ENCODE measurements at places on chromosomes 4 and X.

DNA sequence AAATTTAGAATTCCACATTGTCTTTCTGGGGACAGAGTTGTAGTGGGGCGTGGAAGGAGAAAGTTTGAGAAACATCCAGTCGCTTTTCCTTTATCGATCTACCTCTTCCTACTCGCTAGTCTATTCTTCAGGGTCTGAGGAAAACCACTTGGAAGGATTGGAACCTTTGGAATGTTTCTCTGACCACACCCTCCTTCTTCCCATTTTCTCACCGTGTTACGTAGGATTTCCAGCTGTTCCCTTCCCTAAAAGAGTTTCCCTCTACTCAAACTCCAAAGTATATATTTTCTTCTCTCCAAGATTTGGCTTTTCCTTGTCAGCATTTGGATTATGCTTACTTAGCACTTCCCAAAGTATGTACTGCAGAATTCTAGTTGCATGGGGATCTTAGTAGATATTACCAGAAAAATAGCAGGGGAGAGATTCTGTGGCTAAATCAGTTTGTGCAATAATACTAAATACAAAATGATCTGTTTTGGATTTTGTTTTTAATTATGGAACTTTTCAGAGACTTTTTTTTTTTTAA, 4.9 kb downstream of the ENPEP start:
- no peak for DNase-seq

GRCh38 chrX:11628399-11628798, 37.3 kb downstream of the ARHGAP6 start:
- DNase-seq = no peak

GRCh38 chr4:165048170-165048569, 5.5 kb upstream of the TRIM75 start:
- DNase-seq = no peak

GRCh38 chr4:163072222-163072621, 94.5 kb downstream of the NAF1 start:
- DNase-seq = no peak

DNA sequence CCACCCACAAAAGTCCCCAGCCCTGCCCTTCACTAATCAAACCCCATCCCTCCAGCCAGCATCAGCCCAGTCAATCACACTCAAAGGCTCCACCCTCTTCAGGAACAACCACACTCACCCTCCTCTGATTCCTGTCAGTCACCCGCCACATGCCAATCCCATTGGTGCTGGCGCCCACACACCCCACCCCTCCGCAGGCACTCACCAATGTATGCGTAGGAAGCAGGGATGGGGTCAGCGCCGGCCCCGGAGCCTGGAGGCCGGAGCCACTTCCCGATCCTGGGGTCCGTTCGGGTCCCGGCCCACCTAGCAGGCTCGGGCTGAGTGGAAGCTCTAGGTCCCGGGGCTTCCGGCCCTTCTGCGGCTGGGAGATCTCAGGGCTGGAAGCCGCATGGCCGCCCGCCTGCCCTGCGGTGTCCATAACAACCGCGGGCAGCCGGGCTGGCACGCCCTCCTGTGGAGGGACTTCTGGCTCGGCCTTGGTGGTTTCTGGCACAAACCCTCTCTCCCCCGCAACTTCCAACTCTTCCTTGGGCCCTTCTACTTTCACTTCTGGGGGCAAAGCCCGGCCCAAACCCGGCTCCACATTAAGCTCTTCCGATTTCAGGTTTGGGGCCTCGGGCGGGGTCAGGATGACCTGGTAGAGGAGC, 7.9 kb upstream of the CFP start:
- no peak for DNase-seq

DNA sequence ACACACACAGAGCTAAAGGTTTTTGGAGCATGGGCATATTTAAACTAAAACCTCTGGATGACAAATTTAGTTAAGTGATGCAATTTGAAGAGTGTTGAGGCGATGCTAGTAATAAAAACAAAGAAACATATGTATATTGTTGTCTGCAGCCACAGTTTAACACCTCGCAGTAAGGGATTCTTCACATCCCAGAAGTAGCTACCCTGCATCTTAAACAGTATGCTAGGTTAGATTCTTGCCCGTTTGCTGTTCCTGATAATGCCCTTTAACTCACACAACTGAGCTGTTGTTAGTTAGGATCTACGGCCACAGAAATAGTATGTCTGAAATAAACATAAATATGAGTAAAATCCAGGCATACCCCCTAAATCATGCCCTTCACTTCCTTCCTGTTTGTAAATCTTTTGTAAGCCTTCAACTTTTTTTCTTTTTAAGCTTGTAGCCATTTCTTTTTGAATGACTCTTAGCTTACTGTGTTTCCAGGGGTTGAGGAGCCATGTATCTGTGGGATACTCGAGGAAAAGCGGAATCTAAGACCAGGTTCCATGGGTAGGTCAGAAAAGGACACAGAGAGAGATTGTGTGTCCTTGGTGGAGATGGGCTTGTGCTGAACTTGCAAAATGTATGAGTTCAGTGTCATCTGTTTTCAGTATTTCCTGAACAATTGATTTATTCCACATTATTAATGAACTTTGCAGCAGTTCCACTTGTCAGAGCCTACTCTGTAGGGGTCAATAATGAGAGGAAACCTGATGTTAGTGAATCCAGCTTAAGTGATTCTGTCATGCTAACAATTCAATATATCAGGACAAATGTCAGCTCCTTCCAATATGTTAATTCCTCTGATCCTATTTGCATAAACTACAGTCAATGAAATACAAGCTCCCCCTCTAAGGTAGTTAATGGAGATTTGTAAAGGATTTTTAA, 349.6 kb downstream of the GPAT3 start:
- DNase-seq = no peak
